ENCODE measurements at places on chromosomes 2 and 18.

DNA sequence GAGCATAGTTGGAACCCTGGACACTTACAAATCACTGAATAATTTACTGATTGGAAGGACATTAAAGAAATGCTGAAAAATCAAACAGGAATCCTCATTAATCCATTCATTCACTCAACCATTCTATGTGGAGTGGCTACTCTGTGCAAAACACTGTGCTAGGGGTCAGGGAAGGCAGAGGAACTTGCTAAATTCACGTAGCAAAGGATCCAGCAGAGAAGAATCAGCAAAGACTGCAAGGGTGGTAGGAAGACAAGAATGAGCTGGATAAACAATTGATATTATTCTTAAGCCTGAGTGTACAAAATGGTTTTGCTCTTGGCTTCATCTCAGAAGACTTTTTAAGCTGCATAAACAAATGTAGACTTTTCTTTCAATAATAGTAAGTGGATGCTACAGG is 164.3 kb upstream of the CAVIN2 start:
- DNase-seq = no peak

DNA sequence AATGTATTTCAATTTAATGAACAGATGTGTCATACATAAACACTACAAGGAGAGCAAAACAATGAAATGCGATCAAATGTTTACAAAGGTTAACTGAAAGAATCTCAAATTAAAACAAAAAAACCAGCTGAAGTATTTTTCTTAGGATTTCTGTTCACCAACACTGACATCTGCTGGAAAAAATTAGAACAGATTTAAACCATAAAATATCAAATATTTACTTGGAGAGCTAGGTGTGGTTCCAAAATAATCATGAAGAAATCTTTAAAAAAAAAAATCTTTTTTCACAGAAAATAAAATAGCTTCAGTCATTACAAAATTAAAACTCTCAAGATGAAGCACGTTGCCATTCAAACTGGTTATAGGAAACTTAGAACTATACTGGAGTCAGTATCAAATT is 13.8 kb downstream of the MMADHC start:
- DNase-seq = no peak

DNA sequence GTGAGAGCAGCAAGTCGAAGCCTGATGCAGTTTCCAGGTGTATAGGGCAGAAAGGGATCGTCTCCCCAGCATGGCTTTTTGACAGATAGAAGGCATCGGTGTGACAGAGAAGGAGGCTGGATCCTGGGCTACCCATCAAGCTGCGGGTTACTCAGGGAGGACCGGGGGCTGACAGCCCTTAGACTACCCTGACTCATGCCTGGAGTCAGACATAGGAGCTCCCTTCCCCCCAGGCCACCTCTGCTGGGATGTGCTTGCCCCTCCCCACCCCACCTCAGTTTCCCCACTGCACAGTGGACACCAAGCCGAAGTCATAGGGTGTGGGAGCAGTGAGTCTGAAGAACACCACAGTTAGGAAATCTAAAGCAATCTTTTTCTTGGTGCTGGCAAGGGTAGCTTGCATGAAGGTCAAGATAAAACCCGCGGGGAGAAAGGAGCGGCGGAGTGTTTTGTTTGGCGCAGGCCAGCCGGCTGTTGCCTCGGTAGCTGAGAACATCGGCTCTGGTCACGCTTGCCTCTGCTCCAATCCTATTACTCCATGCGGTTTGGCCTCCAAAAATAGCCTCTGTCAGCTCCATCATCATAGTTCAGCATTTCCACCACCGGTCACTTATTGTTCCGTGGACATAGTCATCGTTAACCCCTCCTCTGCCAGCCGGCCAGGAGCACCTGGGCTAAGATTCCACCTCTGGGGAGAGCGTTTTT is 169.2 kb upstream of the GLI2 start:
- no peak for DNase-seq

- no peak for DNase-seq
Observed at GRCh38 chr2:106563195-106563594, 76.0 kb downstream of the CD8B2 start.

DNA sequence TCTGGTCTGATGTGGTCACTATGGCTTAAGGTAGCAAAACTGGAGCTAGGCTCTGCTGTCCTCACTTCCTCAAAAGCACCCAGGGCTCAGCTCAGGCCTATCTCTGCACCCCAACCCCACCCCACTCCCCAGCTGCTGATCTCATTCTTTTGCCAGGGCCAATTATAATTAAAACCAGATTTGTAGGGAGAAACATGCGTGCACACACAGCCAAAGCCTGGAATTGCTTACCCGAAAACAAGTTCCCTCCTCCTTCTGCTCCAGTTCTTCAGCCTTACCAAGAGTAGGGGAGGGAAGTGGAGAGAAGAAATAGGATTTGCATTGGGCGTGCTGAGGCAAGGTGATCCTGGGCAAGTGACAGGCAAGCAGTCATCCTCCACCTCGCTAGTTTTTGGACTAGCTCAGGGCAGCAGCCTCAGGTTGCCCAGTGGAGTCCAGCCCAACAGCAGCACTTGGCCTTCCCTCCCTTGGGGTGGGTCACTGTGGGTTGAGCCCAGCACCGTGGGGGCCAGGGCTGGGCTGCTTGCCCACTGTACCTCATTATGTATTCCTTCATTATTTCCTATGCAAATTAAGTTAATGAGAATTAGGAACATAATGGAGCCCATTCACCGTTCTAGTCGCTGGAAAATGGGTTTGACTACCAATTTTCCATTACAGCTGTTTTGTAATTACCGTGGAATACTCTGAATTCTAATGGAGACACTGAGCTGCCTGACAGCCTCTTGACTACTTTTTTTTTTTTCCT is 199.1 kb upstream of the CELF4 start:
- no peak for DNase-seq

DNA sequence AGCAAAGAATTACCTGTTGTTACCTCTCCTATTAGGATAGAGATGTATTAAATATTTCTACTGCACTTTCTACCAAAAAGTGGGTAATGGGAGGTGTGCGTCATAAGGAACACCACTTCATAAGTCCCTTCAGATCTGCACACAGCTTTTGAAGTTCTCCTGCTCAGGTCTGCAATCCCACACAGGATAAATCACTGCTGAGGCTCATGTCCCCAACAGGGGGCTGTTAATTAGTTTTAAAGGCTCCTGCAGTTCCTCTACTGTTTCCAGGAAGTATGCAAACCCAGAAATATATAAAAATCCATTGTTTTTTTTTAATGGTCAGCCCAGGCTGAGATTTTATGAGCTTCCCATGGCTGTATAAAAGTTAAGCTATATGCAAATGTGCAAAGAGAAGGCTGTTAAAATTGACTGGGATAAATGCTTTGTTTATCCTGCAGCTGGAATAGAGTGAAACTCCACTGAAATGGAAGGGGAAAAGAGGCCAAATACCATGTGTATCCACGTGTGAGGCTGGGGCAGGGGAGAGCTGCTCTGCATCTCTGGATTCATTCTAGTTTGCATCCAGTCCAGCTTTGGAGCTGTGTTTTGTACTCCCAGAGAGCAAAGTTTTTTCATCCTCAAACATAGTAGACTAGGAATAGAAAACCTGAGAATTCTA is 903.7 kb downstream of the TDRD15 start:
- DNase-seq = no peak

DNA sequence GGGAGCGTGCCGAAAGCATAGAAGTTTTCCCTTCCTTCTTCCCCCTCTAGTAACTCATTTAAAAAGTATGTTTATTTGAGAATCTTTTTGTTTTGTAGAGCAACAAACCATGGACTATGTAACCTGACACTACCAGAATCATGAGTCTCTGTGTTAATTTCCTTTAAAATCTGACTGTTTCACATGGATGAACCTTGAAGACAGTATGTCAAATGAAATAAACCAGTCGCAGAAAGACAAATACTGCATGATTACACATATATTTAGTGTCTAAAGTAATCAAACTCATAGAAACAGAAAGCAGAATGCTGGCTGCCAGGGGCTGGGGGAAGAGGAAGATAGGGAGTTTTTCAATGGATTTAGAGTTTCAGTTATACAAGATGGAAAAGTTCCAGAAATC is 32.3 kb downstream of the PTPN2 start:
- DNase-seq = no peak

GRCh38 chr2:158997037-158997790 is 28.8 kb downstream of the TANC1 start:
- DNase-seq = no peak

- no peak for DNase-seq
Observed at GRCh38 chr2:168920504-168921157, 19.5 kb downstream of the G6PC2 start.

- DNase-seq = no peak
Observed at GRCh38 chr18:79736230-79736629, 56.6 kb downstream of the CTDP1 start.

GRCh38 chr18:63477200-63477599 is 442 bp downstream of the SERPINB5 start:
- no peak for DNase-seq

- no peak for DNase-seq
Observed at GRCh38 chr2:78521938-78522337, 503.6 kb upstream of the REG3G start.

- DNase-seq = no peak
Observed at GRCh38 chr2:71844967-71845366, 302.7 kb downstream of the CYP26B1 start.

DNA sequence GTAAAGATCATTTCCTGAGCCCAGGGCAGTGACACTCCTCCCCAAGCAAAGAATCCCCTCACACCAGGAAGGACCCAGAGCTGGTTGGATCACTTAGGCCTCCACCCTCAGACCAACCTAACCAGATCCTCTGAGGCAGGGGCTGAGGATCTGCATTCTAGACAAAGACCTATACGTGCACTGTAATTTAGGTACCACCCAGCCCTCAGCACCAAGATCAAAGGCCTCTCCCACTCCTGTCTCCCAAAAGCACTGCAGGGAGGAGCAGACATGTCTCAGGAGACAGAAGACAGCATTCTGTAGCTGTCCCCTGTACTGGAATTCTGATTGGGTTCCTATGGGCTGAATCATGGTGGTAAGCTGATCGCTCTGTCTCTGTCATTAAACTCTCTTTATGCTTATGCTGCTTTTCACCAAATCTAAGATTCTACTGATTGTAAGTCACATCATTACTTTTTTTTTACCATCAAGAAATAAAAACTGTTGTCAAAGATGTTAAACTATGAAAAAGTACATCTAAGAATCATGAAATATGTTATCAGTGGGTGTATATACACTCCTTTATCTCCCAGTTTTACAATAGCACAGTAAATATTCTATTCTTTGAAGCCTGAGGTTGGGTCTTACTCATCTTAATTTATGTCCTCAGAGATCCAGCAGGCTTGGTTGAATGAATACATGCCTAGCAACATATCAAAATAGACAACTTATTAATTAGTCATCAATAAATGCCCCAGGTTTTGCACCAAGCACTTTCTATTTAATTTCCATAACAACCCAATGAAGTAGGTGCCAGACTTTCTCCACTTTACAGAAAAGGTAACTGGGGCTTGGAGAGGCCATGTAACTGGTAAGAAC is 28.3 kb downstream of the MCFD2 start:
- no peak for DNase-seq

DNA sequence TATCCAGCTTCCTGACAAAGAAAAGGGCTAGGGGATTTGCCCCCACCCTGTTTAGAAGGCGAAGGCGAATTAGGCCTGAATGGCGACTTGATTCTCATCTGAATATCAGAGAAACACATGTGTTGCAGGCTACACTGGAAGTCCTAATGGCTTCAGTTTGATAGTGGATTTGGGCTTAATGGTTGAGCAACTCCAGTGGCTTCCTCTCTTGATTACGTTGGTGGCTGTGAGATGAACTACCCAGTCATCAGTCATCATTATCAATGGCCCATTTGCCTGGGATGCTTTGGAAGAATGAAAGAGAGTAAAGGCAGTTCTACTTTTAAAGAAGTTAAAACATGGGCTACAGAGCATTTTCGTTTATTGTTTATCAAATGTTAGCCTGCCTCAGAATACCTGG is 60.9 kb upstream of the IL1R1 start:
- DNase-seq = no peak

GRCh38 chr2:220134756-220135534 is 507.5 kb downstream of the SLC4A3 start:
- no peak for DNase-seq

DNA sequence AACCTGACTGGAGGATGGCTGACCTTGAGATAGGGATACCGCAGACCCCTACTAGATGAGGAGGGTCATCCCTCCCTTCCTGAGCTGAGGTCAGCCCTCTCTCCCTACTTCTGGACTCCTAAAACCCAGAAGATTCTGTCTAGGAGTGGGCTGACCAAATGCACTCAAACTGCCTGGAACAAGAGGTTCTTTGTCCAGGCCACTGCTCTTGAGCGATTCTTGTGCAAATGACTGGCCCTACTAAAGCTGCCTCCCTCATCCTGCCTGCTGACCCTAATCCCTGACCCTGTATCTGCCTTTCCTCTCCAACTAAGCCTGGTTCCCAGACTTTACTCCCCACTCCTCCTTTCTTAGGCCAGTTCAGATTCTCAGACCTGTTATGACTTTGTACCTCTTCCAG is 56.2 kb downstream of the EFR3B start:
- no peak for DNase-seq

GRCh38 chr2:128439791-128440665 is 121.4 kb upstream of the HS6ST1 start:
- no peak for DNase-seq

GRCh38 chr2:8577573-8577972 is 104.3 kb upstream of the ID2 start:
- no peak for DNase-seq

GRCh38 chr2:59798687-59799232 is 754.7 kb downstream of the BCL11A start:
- DNase-seq = no peak

DNA sequence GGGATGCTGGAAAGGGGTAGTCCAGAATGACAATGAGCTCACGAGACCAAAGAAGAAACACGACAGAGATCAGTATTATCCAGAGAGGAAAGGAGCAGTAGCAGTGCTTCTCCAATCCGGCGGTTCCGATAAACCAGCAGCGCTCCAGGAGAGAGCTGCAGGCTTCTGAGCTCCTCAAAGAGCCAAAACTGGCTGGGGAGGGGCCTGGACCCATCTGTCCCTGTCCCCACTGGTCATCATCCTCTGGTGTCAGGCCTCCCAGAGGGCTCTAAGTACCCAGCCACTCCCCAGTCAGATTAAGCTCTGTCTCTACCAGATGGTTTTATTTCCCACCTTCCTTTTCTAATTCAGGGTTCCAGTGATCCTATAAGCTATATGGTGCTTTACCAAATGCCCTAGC is 23.2 kb downstream of the DNAJC27 start:
- no peak for DNase-seq

- DNase-seq = peak; percentile 20
Observed at GRCh38 chr2:98541906-98542305, 66.4 kb downstream of the COA5 start.

GRCh38 chr2:180604077-180604476 is 376.3 kb upstream of the UBE2E3 start:
- no peak for DNase-seq

- DNase-seq = no peak
Observed at GRCh38 chr2:48279344-48280090, 250.4 kb upstream of the STON1 start.
